ENCODE measurements at places on chromosomes 2 and 18. TPM values are rescaled to one million over a fixed set of nuclear protein-coding genes. Genes with fewer than 3 reads are reported as not detected.

GRCh38 chr2:236666646-236667204, 97.1 kb downstream of the ACKR3 start:
- peak overlapping the region; percentile 74 for H3K27ac ChIP-seq
- H3K4me1 ChIP-seq = peaks cover 43% of the 10 kb centered on the region
- no peak for DNase-seq
- no peaks in the 10 kb centered on the region for H3K36me3 ChIP-seq
- no peak overlapping the region for H3K4me3 ChIP-seq

DNA sequence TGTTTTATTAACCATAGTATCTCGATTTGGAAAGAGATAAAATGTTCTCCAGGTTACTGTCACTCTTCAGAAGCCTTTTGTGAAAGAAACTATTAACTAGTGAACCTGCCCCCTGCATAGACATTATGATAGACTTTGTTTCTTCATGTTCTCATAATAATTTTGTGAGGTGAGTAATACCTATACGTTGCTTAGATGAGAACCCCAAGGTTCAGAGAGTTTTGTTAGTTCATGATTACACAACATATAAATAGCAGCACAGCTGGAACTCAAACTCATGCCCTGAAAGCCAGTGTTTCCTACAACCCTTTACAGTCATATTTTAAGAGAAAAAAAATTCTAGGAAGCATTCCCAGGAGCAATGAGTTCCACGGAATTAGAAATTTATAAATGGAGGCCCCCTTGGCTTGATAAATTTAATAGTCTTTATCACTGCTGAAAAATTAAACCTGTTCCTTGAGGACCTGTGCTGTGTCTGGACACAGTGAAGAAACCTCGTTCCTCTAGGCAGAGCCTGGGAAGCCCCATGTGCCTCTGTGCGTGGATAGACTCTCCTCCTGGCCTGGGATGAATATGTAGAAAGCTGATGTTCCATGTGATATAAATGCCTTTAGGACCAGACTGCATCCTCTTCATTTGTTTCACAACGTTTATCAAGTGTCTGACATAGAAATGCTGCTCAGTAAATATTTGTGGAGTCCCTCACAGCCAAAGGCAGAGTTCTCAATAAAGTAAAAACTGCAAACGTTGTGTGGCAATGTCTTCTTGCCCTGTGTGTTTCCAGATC, 1257.0 kb upstream of the GYPC start:
- no peaks in the 10 kb centered on the region for H3K27me3 ChIP-seq
- no peak overlapping the region for H3K27ac ChIP-seq
- no peaks in the 10 kb centered on the region for H3K36me3 ChIP-seq

Gene FOXD4L1
- total RNA-seq = 2.0 TPM

Gene LRRC30
- not detected for total RNA-seq

Gene GPR45
- total RNA-seq = not detected

Gene TUBA3E
- total RNA-seq = not detected

DNA sequence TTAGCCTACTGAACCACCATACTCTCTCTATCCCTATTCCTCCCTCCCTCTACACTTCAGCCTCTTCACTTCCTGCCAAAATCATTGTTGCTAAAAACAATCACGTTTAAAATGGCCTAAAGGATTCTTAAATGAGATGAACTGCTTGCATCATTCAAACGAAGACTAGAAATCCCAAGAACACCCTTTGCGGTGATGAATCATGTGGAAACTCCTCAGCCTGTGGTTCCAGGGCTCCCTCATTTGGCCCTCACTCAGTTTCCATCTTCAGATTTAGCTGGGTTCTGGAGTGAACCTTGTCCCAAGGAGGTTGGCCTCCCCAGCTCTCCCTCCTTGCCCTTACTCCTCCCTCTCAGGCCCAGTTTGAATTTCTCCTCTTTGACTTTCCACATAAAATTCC, 125.6 kb upstream of the CDC42EP3 start:
- no peaks in the 10 kb centered on the region for H3K27me3 ChIP-seq
- H3K36me3 ChIP-seq = no peaks in the 10 kb centered on the region
- H3K4me3 ChIP-seq = no peak overlapping the region
- DNase-seq = no peak
- no peak overlapping the region for H3K27ac ChIP-seq

DNA sequence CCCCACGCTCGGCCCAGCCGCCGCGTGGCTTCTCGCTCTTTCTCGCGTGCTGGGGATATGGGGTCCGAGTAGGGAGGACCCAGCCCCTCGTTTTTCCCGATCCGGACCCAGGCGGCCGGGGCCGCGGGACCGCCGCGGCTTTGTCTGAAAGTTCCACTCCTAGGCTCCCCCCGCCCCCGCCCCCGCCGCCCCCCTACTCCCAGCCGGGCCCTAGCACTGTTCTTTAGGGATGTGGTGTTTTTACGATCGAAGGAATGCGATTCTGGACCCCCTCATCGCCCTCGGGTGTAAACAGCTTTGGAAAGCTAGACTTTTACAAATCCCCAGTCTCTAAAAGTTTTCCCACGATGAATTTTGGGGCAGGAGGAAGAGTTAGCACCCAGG, 819 bp downstream of the TGIF1 start:
- peak overlapping the region; percentile 93 for H3K27ac ChIP-seq
- no peak for DNase-seq
- peak overlapping the region; percentile 96 for H3K4me3 ChIP-seq
- no peaks in the 10 kb centered on the region for H3K27me3 ChIP-seq
- peaks cover 31% of the 10 kb centered on the region for H3K4me1 ChIP-seq

DNA sequence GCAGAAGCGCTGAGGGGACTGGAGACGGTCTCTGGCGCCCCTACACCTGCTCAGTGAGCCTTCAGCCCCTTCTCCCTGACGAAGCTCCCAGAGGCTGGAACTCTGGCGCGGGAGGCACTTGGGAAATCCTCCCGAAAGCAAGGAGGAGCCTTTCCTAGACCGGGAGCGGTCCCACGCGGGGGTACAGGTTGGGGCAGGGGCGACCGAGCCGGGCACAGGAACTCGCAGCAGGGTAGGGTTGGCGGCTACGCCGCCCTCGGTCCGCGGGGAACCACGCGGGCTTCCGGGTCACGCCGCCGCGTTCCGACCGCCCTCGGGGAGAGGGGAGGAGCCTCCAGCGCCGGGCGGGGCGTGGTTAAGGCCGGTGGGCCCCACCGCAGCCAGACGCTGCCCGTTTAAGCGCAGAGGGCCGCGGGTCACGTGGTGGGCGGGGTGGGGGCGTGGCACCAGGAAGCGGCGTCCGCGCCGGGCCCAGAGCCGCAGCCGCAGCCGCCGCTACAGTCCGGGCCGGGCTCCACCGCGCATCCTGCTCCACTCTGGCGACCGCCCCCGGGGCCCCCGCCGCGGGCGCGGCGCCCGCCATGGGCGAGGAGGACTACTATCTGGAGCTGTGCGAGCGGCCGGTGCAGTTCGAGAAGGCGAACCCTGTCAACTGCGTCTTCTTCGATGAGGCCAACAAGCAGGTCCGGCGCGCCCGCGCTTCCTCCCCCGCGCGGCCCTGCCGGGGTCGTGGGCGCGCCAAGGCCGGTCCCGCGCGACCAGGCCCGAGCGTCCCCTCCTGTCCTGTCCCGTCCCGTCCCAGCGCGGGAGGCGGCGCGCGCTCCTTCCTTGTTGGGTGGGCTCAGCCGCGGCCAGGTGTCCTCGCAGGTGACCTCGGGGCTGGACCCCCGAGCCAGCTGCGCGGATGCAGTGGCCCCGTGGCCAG, at the start of gene RMC1:
RMC1 (plus strand) TSS at position 474 of the 925 bp plus-strand sequence; CDS start at position 582, 108 bp downstream.
- DNase-seq = peak; percentile 95
- H3K27me3 ChIP-seq = no peaks in the 10 kb centered on the region
- peak within 1 kb of the TSS; percentile 89 for H3K27ac ChIP-seq
- H3K4me3 ChIP-seq = peak within 1 kb of the TSS; percentile 92
- H3K36me3 ChIP-seq = peaks cover 5% of the 10 kb centered on the region

Gene HTR2B
- total RNA-seq = 2.3 TPM

DNA sequence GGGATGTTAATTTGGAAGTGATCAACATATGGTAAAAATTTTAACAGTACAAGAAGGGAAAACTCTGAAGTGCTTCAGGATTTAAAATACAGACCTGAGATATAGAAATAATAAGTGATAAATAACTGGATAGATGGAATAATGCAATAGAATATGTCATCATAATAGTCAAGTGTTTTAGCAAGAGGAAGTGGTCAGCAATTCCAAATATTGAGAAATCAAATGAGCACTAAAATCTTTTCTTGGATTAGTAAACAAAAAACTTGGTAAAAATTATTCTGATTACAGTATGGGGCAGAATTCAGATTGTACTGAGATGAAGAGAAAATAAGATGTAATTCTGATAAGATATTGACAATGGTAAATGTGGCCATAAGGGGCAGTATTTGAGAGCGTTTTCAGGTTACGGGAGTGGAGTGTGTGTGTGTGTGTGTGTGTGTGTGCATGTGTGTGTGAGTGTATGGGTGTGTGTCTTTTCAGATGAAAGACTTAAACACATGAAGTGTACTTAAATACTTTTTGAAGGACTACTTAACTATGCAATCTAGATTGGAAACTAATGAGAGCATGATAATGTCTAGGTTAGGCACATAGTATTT, 217.9 kb upstream of the ITGA4 start:
- H3K36me3 ChIP-seq = no peaks in the 10 kb centered on the region
- H3K27me3 ChIP-seq = no peaks in the 10 kb centered on the region
- no peak overlapping the region for H3K4me3 ChIP-seq
- no peak overlapping the region for H3K27ac ChIP-seq

DNA sequence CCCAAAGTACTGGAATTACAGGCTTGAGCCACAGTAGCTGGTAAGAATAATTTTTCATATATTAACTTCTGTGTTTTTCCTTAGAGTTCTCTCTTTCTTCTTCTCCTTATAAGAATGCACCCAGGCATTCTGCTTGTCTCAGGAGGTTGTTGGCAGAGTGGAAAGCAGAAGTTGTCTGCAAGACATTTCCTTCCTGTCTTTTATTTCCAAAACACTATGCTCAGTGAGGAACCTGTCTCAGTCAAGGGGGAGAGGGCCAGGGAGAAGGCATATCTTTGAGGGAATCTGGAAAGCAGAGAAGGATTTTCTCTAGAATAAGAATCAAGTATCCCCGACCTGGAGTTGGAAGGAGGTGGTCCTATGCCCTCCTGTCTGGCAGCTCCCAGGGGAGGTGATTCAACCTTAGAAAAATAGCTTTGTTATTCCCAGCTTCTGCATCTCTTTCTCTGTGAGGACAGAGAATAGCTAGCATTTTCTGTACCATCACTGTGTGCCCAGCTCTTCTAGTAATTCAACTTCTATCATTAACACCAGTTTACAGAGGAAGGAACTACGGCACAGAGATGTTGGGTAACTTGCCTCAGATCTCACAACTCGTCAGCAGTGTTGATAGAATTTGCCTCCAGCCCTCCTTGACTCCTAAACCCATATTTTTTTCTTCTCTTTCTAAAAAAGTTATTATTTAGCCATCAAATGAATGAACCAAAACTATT, 3.8 kb upstream of the LPIN2 start:
- DNase-seq = no peak
- H3K36me3 ChIP-seq = no peaks in the 10 kb centered on the region
- no peaks in the 10 kb centered on the region for H3K27me3 ChIP-seq
- peaks cover 32% of the 10 kb centered on the region for H3K4me1 ChIP-seq
- H3K27ac ChIP-seq = peak overlapping the region; percentile 24
- H3K4me3 ChIP-seq = no peak overlapping the region

GRCh38 chr2:122681626-122682025, 926.2 kb downstream of the TSN start:
- H3K27ac ChIP-seq = no peak overlapping the region
- H3K4me3 ChIP-seq = no peak overlapping the region
- H3K27me3 ChIP-seq = no peaks in the 10 kb centered on the region
- H3K4me1 ChIP-seq = no peaks in the 10 kb centered on the region
- DNase-seq = no peak
- no peaks in the 10 kb centered on the region for H3K36me3 ChIP-seq

GRCh38 chr18:27301615-27302378, 116.7 kb upstream of the CHST9 start:
- no peak for DNase-seq
- H3K36me3 ChIP-seq = no peaks in the 10 kb centered on the region

DNA sequence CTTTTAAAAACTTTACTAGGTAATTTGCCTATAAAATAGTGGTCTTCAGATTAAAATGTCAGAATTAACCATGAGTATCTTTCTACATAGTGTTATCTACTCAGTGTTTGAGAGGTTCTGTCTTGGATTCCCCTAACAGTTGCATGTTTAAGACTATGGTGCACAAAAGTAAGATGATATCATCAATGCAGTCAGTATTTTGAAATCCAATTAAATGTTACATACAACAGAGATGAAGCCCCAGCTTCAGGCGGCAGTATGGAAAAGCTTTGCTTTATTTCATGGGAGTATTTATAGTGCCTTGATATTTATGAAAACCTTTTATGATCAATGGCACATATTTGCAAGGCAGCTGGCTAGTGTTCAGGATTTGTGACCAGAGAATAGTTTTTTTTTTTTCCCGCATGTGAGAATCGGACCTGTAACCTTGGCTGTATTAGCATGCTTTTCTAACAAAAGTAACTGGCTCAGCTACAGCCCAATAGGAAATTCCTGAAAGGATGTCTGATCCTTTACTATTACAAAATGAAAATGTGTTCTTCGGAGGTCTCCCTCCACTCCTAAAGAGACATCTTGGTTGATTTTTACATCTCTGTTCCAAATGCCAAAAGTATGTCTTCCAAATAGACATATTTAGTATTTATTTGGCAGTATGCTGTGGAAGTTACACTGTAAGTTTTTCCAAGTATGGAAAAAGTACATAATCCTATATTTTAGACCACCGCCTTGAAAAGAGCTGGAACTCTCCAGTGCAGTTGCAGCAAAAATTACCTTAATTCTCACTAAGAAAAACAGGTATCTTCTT, 319.3 kb upstream of the UBE2E3 start:
- DNase-seq = no peak
- no peaks in the 10 kb centered on the region for H3K27me3 ChIP-seq
- H3K36me3 ChIP-seq = no peaks in the 10 kb centered on the region
- H3K4me3 ChIP-seq = no peak overlapping the region
- no peaks in the 10 kb centered on the region for H3K4me1 ChIP-seq

Gene ZC3H6
- total RNA-seq = 17.4 TPM

Gene MDH1B
- 14.7 TPM for total RNA-seq

Gene AQP12A
- not detected for total RNA-seq

DNA sequence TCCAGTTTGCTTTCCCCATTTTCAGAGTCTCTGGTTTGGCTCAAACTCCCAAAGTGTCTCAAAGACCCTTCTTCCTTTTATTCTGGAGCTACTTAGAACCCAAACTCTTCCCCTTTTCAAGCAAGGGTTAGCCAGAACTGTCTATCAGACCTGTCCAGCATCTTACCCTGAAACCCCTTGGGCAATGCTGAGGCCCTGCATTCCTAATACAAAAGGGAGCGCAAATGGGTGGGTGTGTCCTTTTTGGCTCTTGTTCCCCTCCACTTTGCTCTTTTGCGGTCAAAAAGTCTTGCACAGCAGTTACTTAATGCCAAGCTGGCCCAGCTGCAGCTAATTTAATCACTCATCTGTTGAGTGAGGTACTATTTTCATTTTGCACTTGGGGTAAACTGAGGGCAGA, 231.2 kb upstream of the FOSL2 start:
- no peak for DNase-seq
- no peaks in the 10 kb centered on the region for H3K27me3 ChIP-seq
- H3K4me3 ChIP-seq = no peak overlapping the region
- no peak overlapping the region for H3K27ac ChIP-seq
- H3K36me3 ChIP-seq = no peaks in the 10 kb centered on the region

GRCh38 chr18:33835419-33835818, 257.4 kb downstream of the ASXL3 start:
- no peaks in the 10 kb centered on the region for H3K4me1 ChIP-seq
- H3K27me3 ChIP-seq = no peaks in the 10 kb centered on the region
- no peak overlapping the region for H3K27ac ChIP-seq
- no peak for DNase-seq
- no peak overlapping the region for H3K4me3 ChIP-seq
- no peaks in the 10 kb centered on the region for H3K36me3 ChIP-seq

Gene SGPP2
- total RNA-seq = 33.7 TPM
